ENCODE measurements at places on chromosomes 2 and 18. TPM values are rescaled to one million over a fixed set of nuclear protein-coding genes. Genes with fewer than 3 reads are reported as not detected.

NLRC4 gene
- not detected for total RNA-seq

THOC1 gene
- total RNA-seq = 30.6 TPM

ELOA2 gene
- not detected for total RNA-seq

FBXO48 gene
- 0.19 TPM for total RNA-seq

PPIL3 gene
- 57.8 TPM for total RNA-seq

C2orf78 gene
- total RNA-seq = not detected

UPP2 gene
- total RNA-seq = not detected

CYP26B1 gene
- 0.25 TPM for total RNA-seq

Data from aortic smooth muscle cell (primary cell).